ENCODE measurements at places on chromosomes 2 and 18. TPM values are rescaled to one million over a fixed set of nuclear protein-coding genes. Genes with fewer than 3 reads are reported as not detected.
A peak's percentile ranks its signal among the peaks of the same experiment; 100 is the strongest.

OSBPL1A gene
- total RNA-seq, result 77.1 TPM

KCNE4 gene
- total RNA-seq, result not detected

GRCh38 chr2:231926180-231926741 is at the start of gene NPPC:
Gene NPPC, minus strand, starts transcription at chr2:231926396. Its CDS starts 147 bp downstream, at chr2:231926249.
- peak; percentile 84 for DNase-seq
- no peaks in the 10 kb centered on the region for H3K36me3 ChIP-seq
- peaks cover 24% of the 10 kb centered on the region for H3K27me3 ChIP-seq

GRCh38 chr2:47403609-47404193 is 745 bp downstream of the MSH2 start:
- H3K4me1 ChIP-seq, result peaks cover 4% of the 10 kb centered on the region
- peaks cover 19% of the 10 kb centered on the region for H3K36me3 ChIP-seq
- no peak for DNase-seq
- peak overlapping the region; percentile 93 for H3K27ac ChIP-seq
- peak overlapping the region; percentile 92 for H3K4me3 ChIP-seq

GRCh38 chr2:21363364-21363763 is 239.6 kb downstream of the TDRD15 start:
- no peak overlapping the region for H3K4me3 ChIP-seq
- no peaks in the 10 kb centered on the region for H3K4me1 ChIP-seq
- no peak overlapping the region for H3K27ac ChIP-seq
- no peak for DNase-seq

Data from H1 (cell line).